AG10803 (cell line): ENCODE measurements at places on chromosomes 7 and 10.

- DNase-seq, result no peak
Measured at GRCh38 chr7:121544238-121544637, 148.1 kb upstream of the FAM3C start.

- no peak for DNase-seq
Measured at GRCh38 chr7:20432071-20432470, 101.4 kb downstream of the ITGB8 start.

DNA sequence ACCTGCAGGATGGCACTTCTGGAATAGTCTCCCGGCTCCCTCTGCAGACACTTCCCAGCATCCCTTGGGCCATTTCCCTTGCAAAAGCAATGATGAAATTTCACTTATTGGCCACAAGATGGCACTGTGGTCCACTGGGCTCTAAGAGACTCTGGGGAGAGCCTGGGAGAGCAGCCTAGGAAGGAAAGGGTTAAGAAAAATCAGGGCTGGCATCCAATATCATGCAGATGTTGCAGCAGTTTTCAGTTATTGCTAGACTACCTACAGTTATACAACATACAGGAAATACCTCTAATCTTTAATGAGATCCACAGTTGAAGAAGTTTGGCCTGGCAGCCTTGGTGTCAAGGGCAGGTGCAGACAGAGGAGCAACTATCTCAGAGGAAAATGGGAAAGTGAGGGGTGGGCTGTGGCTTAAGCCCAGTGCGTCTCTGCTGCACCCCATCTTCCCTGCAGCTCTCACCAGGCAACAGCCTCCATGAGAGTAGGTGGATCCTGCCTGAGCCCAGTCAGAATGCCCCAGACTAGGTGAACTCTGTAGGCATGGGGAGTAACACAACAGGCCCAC is 100.2 kb upstream of the PRSS58 start:
- peak; percentile 82 for DNase-seq

GRCh38 chr10:75145590-75145989 is 34.1 kb downstream of the SAMD8 start:
- no peak for DNase-seq

DNA sequence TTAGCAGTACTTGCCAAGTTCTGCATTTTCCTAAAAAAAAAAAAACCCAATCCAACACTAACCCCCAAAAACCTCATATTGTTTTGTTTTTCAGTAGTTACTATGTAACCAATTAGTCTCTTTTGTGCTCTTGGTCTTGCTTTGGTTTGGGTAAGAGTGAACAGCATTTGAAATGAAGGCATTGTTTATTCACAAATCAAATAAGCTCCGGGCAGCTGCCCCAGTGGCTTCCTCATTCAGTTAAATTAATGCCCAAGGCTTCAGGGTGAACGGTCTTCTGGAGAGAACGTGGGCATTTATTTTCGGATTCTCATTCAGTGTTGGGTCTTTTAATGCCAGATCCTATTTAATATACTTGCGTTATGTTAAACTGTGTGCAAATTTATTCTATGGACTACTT is 108.7 kb downstream of the GFRA1 start:
- no peak for DNase-seq

DNA sequence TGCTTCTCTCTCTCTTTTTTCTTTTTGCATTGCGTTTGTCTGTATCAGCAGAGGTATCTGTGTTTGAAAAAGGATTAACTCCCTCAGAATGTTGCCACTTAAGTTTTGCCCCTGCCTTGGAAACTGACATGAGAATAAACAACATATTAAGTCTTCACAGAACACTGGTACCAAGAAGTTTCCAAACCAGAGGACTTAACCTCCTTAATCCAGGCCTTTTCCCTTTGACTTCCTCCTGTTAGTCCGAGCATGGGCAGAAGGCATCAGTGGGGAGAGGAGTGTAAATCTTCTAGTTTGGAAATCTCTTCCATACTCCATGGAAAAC is 681.4 kb downstream of the LRMDA start:
- no peak for DNase-seq

- peak; percentile 96 for DNase-seq
Measured at GRCh38 chr10:17075533-17076359, 53.9 kb downstream of the CUBN start.

- peak; percentile 26 for DNase-seq
Measured at GRCh38 chr7:151310578-151310977, 31.0 kb upstream of the NUB1 start.

DNA sequence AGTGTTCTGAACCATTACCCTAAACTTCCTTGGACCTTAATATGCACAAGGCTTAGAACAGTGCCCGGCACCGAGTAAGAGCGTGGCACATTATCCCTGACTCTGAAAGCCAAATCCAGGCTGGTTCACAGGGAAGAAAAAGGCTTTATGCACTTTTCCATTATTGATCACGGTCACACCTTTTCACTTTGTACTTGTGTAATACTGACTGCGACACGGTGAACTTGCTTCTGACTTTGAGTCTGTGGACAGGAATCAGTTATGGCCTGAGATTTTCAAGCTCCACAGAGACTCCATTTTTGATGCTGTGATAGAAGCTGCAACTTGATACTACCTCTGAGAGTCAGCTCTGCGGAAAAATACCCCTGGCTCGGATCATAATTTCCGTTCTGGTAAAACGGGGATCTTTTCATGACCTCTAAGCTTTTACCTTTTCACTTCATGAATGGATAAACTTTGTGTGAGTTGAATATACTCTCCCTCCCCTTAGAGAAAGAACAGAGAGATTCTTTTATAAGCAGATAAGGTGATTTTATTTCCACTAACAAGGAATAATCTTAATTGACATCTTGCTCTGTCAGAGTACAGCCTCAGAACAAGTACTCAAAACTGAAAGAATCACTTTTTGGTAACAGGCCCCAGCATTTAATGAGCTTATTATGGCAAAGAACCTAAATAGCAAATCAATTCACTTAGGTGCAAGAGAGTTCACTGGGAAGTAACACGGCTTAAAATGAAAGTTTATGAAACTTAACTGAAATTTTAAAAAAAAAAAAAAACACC is 88.8 kb downstream of the ELMO1 start:
- no peak for DNase-seq
